ENCODE measurements at places on chromosomes 12 and 14.

DNA sequence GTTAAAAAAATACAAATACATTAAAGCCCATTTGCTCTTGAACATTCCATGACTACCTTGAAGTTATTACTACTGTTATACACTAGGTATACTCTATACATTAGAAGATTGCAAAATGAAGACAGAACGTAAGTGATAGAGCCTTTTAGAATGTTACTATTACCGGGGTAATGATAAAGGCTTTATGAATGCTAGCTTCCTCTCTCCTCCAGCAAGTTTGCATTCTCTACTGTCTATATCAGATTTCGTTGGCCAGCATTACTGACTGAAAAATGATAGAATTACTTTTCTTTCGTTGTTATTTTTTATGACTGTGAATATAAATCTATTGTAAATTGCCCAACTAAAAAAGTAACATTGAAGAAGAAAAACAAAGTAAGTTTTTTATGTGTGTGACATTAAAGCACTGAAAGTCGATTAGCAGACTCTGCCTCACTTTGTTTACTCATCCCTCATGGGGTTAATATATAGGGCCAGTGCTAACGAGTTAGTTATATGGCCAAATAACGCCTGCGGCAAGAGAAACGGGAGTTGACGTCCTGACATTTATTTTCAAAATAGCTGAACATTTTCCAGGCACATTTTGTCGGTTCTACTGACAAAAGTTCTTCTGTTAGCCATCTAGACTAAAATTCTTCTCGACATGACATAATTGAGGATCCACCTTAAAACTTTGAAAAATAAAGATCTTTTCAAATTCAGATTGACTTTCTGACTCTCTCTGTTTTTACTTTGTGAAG lies 163.8 kb upstream of the KITLG start:
- DNase-seq: no peak

DNA sequence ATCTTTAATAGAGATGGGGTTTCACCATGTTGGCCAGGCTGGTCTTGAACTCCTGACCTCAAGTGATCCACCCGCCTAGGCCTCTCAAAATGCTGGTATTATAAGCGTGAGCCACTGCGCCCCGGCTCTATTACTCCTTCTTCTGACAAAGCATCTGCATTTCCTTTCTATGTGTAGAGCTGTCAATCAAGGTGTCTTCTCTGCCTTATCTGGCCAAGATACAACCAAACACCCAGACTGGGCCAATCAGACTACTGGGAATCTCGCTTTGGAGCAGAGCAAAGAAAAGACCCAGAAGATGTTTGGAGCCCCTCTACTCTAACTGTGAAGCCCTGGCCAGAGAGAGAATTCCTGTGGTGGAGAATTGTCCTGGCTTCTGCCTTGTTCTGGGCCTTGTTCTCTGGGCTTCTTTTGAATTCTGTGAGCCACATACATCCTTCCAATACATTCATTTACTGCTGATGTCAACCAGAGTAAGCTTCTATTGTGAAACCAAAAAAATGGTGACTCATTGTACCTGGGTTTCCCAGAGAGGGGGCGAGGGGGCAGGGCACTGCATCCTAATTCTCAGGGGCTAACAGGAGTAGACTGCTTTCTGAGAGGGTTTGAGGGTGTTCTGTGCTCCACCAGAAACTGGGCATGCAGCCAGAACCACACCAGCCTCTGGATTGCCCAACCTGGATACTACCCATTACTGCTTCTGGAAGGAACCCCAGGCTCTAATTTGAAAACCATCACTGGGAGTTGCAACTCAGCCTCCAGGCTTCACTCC lies 18.8 kb upstream of the FLVCR2 start:
- DNase-seq: peak; percentile 26

- no peak for DNase-seq
Measured at GRCh38 chr14:85934886-85935254, 404.9 kb downstream of the FLRT2 start.

- DNase-seq: no peak
Measured at GRCh38 chr14:34668111-34668510, 38.2 kb upstream of the SNX6 start.

DNA sequence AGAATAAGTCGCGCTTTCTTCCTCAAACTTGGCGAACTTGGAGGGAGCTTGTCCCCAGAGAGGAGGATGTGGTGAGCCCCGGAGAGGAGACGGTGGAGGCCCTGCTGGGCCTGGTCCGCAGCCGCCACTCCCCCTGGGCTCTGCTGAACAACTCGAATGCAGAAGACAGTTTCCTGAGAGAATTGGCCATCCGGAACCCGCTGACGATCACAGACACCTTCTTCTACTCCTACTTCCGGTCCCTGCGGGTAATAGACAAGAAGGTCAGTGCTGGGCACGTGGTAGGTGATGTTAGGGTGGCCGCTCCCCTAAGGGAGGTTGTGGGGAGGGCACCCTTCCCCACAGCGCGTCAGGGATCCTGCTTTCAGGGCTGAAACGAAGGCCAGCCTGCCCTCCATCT lies 1.6 kb downstream of the LRRC43 start:
- DNase-seq: no peak

- no peak for DNase-seq
Measured at GRCh38 chr12:84336231-84336630, 576.4 kb downstream of the SLC6A15 start.

GRCh38 chr12:58131986-58132755 lies 190.8 kb downstream of the ATP23 start:
- no peak for DNase-seq

GRCh38 chr12:108717243-108717642 lies 14.1 kb downstream of the CORO1C start:
- DNase-seq: no peak

- DNase-seq: no peak
Measured at GRCh38 chr14:77248666-77249065, 22.3 kb downstream of the NGB start.

GRCh38 chr12:1046727-1047126 lies 55.7 kb downstream of the ERC1 start:
- DNase-seq: no peak

GRCh38 chr14:33019346-33019745 lies 80.7 kb downstream of the NPAS3 start:
- DNase-seq: no peak

DNA sequence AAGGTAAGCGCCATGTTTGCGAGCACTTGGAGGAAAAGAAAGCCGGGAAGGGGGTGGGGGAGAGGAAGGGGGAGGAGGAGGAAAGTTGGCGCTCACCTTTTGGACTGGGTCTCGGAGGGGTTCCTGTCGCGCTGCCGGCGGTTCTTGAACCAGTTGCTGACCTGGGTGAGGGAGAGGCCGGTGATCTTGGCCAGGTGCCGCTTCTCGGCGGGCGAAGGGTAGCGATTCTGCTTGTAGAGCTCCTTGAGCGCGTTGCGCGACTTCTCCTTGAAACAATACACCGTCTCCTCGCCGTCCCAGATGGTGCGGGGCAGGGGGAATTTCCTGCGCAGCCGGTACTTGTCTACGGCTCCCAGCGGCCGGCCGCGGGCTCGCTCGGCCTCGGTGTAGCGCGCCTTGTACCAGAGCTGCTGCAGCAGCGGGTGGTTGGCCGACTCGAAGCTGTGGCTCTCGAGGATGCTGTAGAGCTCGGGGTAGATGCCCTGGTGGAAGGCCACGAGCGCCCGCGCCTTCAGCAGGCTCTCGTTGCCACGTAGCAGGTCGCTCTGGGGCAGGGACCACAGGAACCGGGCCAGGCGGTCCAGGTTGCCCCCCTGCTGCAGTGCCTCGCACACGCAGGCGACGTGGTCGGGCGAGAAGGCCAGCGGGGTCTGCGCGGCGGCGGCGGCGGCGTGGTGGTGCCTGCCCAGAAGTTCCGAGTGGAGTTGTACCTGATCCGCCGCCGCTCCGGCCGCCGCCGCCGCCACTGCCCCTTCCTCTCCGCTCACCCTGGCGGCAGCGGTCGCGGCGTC lies 840 bp downstream of the SIX4 start:
- DNase-seq: no peak
